ENCODE measurements at places on chromosomes 11 and 22.

GRCh38 chr11:70511345-70511744, 113.0 kb downstream of the CTTN start:
- no peak for DNase-seq

GRCh38 chr11:64049509-64049908, 13.8 kb downstream of the FLRT1 start:
- no peak for DNase-seq

DNA sequence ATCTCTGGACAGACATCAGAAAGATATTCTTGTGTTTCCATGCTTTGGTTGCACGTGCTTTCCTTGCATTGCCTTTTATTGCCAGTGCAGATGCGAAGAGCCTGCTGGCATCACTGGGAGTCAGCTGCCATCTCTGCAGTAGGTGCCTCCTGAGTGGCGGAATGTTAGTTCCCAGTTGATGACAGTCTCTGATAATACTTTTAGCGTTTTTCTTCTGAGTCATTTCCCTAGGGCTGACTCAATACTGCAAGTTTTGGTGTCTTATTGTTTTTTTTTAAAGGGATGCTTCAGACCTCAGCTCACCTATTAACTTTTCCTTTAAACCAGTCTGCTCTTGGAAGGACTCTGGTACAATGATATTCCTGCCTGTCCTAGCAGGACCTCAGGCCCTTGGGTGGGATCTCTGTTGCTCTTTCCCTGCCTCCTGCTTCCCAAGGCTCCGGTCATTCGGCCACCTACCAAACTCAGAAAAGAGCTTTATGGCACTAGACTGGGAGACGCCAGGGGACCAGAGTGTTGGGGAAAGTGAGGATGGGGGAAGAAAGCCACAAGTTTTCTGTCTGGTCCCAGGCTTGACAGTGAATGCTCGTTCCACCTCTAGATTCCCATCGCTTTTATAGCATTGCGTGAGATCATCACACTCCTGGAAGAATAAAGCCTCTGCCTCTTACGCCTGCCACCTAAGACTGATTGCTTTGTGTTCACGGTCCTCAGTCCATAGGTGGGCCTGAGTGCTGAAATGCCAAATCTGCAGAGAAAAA, 308.7 kb downstream of the DDX10 start:
- no peak for DNase-seq

GRCh38 chr11:45319077-45319476, 32.9 kb upstream of the SYT13 start:
- DNase-seq = no peak

GRCh38 chr11:47641600-47642098, 710 bp downstream of the MTCH2 start:
- DNase-seq = no peak

GRCh38 chr11:75072582-75072981, 24.1 kb downstream of the OR2AT4 start:
- no peak for DNase-seq

- DNase-seq = no peak
Observed at GRCh38 chr11:67256477-67257135, 9.7 kb upstream of the GRK2 start.

DNA sequence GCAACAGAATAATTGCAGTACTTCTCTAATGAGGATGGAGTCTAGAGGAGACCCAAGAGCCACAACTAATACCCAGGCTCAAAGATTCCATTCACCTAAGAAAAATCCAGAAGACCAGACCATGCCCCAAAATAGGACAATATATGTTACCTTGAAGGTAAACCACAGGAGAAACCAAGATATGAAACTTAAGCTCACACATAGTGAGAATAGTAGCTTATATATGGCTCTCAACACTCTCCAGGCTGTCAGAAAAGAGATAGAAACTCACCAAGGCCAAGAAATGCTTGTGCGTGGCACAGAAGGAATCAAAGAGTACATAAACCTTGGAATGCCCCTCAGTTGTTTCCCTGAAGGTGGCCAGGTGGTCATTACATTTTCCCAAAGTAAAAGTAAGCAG, 9.1 kb downstream of the FAM111A start:
- DNase-seq = no peak

- DNase-seq = no peak
Observed at GRCh38 chr22:22902247-22903001, 14.8 kb downstream of the IGLL5 start.

- DNase-seq = no peak
Observed at GRCh38 chr11:71255323-71255722, 2.9 kb upstream of the SHANK2 start.

- no peak for DNase-seq
Observed at GRCh38 chr11:89493431-89493830, 2.3 kb upstream of the NOX4 start.

DNA sequence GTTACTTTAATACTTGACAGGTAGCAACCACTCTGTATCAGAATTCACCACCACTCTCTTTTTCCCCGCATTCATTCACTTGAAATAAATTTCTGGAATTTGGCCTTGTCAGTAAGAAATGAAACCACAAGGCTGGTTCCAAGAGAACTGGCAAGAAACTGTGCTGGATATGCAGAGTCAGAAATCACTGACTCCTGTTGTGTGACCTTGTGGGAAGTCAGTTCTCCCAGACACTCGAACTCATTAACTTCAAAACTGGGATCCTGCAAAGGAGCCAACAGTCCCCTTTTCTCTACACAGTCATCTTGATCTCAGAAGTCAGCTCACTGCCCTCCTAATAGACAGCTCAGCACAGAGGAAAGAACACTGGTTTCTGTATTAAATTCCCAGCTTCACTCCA, 142.7 kb downstream of the LRRC4C start:
- no peak for DNase-seq
